DMS 273 treated with DMSO at 0.1 percent for 48 hours (cell line): ENCODE measurements at places on chromosomes 3 and 15.
A peak's percentile ranks its signal among the peaks of the same experiment; 100 is the strongest.

- peak; percentile 41 for DNase-seq
Observed at GRCh38 chr3:157428853-157429252, 7.8 kb upstream of the PTX3 start.

DNA sequence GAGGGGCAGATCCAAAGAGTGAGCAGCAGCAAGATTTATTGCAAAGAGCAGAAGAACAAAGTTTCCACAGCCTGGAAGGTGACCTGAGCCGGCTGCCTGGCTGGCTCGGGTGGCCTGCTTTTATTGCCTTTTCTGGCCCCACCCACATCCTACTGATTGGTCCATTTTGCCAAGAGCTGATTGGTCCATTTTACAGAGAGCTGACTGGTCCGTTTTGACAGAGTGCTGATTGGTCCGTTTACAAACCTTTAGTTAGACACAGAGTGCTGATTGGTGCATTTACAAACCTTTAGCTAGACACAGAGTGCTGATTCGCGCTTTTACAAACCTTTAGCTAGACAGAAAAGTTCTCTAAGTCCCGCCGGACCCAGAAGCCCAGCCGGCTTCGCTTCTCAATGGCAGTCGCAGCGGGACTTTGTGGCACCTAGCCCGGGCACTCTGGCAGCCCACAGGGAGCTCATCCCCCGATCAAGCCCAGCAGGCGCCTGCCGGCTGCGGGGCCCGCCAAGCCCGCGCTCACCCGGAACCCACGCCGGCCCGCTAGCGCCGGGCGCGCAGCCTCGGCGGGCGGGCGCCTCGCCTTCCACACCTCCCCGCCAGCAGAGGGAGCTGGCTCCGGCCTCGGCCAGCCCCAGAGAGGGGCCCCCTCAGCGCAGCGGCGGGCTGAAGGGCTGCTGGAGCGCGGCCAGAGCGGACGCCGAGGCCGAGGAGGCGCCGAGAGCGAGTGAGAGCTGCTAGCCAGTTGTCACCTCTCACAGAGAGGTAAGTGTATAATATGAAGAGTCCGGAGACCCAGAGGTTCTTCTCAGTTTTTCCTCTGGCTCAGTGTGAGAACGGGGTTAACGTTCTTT, 339.2 kb downstream of the CHL1 start:
- DNase-seq, result no peak

- DNase-seq, result peak; percentile 82
Observed at GRCh38 chr15:72118017-72118978, at the start of the genes MYO9A and SENP8. Gene MYO9A, minus strand, starts transcription at chr15:72118150. Its CDS starts 71,587 bp downstream, at chr15:72046563. Gene SENP8, plus strand, starts transcription at chr15:72118403. Its CDS starts 21,221 bp downstream, at chr15:72139624.

DNA sequence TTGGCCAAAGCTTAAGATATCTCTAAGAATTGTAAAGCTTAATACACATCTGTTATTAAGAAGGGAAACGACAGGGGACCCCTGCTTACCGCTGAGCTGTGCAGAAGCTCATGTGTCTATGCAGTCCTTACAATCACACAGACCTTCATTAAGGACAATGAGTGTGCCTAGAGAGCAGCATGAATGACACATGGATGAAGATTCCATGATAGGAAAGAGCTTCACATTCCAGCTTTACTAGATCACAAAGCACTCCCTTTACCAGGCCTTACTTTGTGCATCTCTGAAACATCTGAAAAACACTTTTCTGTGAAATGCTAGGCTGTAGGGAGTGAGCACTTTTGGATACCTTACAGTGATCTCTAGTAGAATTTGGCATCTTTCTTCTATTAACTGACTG, 32.0 kb downstream of the RNF168 start:
- DNase-seq, result no peak

- DNase-seq, result no peak
Observed at GRCh38 chr3:123626881-123627280, 42.0 kb upstream of the HACD2 start.

DNA sequence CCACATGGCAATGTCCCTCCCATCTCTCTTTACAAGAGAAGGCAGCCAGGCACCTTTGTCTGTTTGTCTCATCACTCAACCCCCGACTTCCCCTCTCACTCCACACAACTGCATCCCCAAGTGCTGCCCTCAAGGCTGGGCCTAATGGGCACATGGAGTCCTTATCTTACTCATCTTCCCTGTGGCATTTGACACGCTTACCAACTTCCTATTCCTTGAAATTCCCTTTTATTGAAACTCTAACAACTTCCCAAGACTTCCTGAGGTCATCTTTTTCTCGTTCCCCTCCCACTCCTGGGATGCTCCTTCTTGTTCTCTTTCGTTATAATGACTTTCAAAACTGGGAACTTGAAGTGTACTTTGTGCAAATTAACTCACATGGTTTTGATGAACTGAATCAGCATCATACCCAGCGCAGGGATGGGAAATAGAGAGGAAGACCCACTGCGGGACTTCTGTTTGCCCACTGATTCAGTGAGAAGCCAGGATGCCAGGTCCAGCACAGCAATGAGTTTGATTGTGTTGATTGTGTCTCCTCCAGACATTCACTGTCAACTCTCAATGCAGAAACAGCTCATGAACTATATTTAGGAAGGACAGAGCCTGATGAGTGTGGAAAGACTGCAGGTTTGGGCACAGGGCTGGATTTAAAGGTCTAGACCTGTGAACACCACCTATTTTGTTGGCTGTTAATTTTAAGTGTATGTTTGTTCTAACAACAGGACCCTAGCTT, 104.7 kb upstream of the TNIK start:
- no peak for DNase-seq
